ENCODE measurements at places on chromosomes 2 and 18. TPM values are rescaled to one million over a fixed set of nuclear protein-coding genes. Genes with fewer than 3 reads are reported as not detected.

ZSWIM2 gene
- not detected for total RNA-seq

ZNF24 gene
- total RNA-seq, result 50.8 TPM

CLIP4 gene
- 0.14 TPM for total RNA-seq

ELOA2 gene
- not detected for total RNA-seq

FOXI3 gene
- 11.8 TPM for total RNA-seq

IL36G gene
- 0.70 TPM for total RNA-seq

KHK gene
- total RNA-seq, result 8.8 TPM

SNRPD1 gene
- total RNA-seq, result 35.7 TPM

CCBE1 gene
- 2.1 TPM for total RNA-seq

PSTPIP2 gene
- 1.3 TPM for total RNA-seq

ALPI gene
- not detected for total RNA-seq

MATN3 gene
- total RNA-seq, result 6.4 TPM
